ENCODE measurements at places on chromosomes 6 and 20.

DNA sequence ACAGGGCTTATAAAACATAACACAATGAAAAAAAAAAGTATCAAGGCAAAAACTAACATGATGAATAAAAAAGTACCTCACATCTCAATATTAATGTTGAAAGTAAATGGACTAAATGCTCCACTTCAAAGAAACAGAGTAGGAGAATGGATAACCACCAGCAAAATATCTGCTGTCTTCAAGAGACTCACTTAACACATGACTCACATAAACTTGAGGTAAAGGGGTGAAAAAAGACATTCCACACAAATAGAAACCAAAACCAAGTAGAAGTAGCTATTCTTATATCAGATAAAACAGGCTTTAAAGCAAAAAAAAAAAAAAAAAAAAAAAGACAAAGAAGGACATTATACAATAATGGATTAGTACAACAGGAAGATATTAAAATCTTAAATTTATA, 86.9 kb downstream of the TBC1D32 start:
- DNase-seq = peak; percentile 3

DNA sequence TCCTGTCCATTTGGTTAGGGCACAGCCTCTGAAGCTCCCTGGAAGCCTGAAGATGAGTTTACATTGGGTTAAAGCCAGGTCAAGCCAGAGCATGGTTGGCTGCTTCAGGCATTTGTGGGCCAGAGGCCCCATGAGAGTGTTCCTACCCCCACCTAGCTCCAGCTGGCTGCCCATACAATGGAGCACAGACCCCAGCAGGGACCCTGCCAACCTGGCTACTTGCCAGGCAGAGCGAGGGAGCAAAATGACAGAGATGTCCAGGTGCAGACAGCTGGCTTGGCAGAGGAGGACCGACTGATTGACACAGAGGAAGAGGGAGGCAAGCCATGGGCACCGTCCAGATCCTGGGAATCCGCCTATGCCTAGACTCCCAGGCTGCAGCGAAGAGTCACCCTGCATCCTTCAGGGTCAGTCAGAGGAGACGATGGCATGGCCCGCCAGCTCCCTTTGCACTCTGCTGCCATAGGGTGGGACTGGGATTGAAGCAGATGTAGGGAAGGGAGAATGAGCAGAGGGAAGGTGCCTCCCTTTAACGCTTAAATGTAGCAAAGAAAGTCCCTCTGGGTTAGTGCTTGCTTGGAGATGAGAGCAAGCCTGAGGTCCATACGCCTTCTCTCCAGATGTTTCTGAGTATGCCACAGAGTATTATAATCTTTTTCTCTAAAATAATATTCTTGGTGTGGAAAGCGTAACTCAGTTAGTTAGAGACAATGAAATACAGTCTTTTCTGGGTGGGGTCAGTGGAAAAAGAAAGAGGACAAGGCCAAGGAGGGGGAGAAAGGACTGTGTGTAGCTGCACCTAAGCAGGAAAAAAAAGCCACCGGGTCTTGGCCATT, 77.6 kb upstream of the FYN start:
- DNase-seq = no peak

GRCh38 chr6:2961506-2961905, 9.9 kb downstream of the SERPINB6 start:
- no peak for DNase-seq

- DNase-seq = no peak
These were observed 20.8 kb downstream of the ZBTB2 start for GRCh38 chr6:151370509-151371078.

DNA sequence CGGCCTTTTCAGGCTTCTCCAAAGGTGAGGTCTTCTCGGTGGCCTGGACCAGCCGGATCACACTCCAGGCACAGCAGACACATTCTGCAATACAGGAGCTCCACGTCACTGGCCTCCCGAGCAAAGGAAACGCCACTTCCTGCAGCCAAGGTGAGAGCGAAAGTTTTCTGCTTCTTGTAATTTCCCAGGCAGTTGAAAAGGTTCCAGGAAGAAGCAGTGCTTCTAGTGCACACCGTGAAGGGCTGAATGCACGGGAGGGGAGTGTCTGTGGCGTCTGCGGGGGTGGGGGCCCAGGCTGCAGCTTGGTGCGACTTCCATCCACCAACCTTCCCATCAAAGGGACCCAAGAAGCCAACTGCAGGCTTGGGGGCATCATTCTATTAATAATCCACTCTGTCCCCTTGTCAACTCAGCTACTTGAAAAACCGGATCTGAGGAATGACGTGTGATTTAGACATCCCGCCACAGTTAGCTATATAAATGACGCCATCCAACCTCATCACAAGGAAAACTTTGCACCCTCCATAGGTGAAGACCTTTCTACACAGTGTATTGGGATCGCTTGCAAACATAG, 61.1 kb downstream of the NFATC2 start:
- DNase-seq = no peak

GRCh38 chr20:45419188-45420091, 3.5 kb downstream of the PIGT start:
- DNase-seq = peak; percentile 89

DNA sequence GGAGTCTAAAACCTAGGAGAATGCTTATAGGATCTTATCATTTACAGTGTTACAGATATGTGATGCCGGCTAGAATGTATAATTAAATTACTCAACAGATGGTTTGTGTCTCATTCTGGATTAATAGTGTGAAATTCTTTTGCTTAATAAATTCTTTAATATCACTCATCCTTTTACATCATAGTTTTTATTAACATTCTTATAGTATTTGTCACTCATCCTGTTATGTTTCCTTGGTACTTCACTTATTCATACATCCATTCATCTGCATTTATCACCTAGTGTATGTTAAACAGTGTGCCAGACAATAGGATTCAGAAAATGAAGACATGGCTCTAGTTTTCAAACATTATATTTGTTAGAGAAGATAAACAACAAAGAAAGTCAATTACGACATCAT, 468.7 kb downstream of the FRK start:
- DNase-seq = no peak

- DNase-seq = no peak
These were observed 15.3 kb upstream of the C6orf58 start for GRCh38 chr6:127561660-127562059.

DNA sequence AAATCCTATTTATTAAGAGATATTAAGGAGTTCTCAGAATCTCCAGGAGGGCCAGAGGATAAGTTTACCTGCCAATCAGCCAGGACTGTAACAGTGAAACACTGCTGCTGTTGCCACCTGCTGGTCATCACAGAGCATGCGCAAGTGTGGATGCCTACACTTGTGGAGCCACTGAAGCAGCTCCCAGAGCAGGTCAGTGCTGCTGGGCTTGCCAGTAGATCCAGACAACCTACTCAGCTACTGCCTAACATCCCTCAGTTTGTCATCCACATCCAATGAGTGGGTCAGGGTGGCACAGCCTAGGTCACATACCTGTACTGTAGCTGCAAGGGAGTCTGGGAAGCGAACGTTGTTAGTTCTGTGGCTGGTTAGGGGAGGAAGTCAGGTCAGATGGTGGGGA, 18.3 kb upstream of the NHSL1 start:
- DNase-seq = peak; percentile 56

GRCh38 chr6:97392735-97393134, 109.7 kb upstream of the MMS22L start:
- no peak for DNase-seq

DNA sequence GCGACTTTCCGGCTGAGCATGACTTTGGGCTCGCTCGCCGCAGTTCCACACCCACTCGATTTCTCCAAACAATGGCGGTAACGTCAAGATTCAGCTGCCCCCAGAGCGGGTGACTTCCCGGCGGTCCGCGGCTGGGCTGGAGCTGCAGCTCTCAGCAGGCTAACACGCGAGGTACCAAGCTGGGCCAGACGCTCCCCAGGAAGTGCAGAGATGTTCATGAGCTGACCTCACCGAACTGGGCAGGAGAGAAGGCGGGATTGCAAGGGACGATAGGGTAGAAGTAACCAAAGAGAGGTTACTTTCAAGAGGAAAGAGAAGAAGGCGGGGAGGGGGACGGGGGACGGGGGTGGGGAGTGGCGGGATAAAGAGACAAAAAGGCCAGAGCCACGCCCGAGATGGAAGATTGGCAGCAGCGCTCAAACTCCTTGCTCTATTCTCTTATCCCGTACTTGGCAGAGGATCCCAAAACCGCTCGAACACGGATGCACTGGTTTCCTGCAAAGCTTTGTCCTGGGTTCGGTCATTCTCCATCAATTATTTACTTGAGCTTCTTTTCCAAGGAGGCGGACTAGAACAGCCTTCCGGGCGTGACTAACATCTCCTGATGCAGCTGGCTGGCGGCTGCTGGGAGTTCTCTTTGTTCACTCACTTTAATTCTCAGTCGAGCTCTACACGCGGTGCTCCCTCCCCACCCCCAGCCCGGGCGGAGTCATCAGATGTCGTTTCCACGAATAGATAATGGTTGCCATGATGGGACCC, at the start of gene MTCL3:
TSS of gene MTCL3 (minus strand) at position 626 of the 759 bp plus-strand sequence.
- DNase-seq = no peak

- no peak for DNase-seq
These were observed at the start of gene NKX2-2 for GRCh38 chr20:21513881-21514540. TSS of gene NKX2-2 (minus strand) at chr20:21514064. CDS start at chr20:21513669, 395 bp downstream.

DNA sequence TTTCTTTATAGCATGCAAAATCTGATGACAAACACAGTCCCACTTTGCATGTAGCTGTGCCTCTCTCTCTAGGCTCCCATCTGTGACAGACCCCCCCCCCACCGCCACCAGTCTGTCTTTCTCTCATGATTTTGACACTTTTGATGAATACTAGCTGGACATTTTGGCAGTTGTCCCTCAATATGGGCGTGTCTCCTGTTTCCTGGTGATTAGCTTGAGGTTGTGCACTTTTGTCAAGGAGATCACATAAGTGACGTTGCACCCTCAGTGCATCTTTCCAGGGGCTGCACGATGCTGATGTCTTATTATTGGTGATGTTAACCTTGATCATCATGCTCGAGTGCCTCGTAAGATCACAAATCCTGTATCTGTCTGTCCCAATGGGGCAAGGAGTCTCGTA, 155.1 kb downstream of the EYA2 start:
- DNase-seq = peak; percentile 91

DNA sequence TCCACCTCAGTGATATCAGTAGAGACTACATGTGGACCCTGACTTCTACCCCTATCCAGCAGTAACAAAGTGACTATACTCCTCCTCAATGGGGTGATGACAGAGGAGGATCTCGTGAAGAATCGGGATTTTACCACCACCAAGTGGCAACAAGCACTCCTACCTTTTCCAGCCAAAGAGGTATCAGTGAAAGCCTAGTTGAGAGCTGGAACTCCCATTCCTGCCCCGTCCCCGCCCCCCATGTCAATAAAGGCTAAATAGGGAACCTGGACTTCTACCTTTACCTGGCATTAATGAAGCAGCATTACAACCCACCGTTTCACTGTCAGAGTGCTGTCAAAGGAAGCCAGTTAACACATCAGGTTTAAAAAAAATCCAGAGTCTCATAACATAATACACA, 45.3 kb downstream of the RNF24 start:
- DNase-seq = no peak

- DNase-seq = no peak
These were observed 262.8 kb downstream of the ARHGAP18 start for GRCh38 chr6:129447198-129447565.

GRCh38 chr6:56890683-56891429, 64.1 kb upstream of the BEND6 start:
- peak; percentile 39 for DNase-seq

- DNase-seq = no peak
These were observed 34.9 kb upstream of the MAN1A1 start for GRCh38 chr6:119384444-119384843.

- no peak for DNase-seq
These were observed at the start of gene C6orf132 for GRCh38 chr6:42142118-42142835. TSS of gene C6orf132 (minus strand) at chr6:42142620. CDS start at chr6:42142444, 176 bp downstream.

DNA sequence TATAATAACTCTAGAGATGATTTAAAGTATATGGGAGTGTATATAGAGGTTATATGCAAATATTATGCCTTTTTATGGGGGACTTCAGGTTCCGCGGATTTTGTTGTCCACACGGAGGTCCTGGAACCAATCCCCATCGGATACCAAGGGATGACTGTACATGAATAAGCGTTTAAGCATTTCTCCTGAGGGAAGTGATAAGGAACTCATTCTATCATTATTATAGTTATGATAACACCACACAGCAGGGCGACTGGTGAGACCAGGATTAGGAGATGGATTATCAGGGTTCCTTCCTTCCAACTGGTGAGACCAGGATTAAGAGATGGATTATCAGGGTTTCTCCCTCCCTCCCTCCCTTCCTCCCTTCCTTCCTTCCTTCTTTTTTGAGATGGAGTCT, 6.6 kb downstream of the ECI2 start:
- no peak for DNase-seq

- DNase-seq = no peak
These were observed 7.5 kb upstream of the MYLIP start for GRCh38 chr6:16121339-16121738.

DNA sequence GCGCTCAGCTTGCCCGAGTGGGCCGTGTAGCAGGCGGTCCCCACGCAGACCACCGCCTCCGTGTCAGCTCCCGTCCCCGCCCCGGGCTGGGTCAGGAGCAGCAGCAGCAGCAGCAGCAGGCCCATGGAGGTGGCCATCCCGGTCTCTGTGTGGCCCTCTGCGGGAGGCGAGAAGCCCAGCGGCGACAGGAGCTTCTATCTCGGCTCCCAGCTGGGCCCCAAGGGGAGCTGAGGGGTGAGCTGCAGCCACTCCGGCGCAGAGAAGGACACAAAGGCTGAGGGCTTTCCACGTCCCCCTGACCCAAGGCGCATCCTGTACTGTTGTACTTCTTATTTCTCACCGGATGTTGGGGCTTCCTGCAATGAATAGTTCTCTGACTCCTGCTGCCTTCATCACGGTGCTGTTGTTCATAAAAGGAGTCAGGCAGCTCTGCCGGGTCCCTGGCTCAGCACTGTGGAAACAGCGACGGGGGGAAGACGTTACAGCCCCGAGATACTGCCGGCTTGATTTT, at the start of gene CD93:
TSS of gene CD93 (minus strand) at position 269 of the 511 bp plus-strand sequence. CDS start at position 137, 132 bp downstream.
- DNase-seq = no peak

GRCh38 chr6:80939480-80939879, 813.0 kb downstream of the TENT5A start:
- no peak for DNase-seq

GRCh38 chr6:16751251-16751946, 9.9 kb downstream of the ATXN1 start:
- no peak for DNase-seq

GRCh38 chr20:13111249-13111911, 102.6 kb downstream of the SPTLC3 start:
- no peak for DNase-seq

- no peak for DNase-seq
These were observed 14.8 kb upstream of the EXOC2 start for GRCh38 chr6:707576-708236.

GRCh38 chr20:59748619-59749191, 144.4 kb downstream of the PHACTR3 start:
- DNase-seq = no peak

DNA sequence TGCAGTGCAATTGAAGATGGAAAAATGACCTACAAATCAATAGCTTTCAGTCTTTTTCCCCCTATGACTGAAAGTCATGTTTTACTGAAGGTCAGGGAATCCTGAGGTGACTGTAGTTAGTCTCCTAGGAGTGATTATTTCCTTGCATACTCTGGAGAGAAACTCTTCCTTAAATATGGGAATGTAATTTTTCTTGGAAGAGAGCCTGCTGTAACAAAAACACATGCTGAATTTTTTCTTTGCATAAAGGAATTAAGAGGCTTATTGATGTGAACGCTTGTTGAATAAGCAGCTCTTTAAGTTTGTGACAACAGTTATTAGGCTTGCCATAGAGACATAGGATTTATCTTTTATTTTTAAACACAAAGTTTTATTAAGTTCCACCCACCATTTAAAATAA, 64.5 kb downstream of the ELOVL2 start:
- no peak for DNase-seq
